ENCODE measurements at places on chromosomes 6 and 20.

GRCh38 chr6:106360989-106361430 lies 493 bp downstream of the CRYBG1 start:
- DNase-seq, result no peak

DNA sequence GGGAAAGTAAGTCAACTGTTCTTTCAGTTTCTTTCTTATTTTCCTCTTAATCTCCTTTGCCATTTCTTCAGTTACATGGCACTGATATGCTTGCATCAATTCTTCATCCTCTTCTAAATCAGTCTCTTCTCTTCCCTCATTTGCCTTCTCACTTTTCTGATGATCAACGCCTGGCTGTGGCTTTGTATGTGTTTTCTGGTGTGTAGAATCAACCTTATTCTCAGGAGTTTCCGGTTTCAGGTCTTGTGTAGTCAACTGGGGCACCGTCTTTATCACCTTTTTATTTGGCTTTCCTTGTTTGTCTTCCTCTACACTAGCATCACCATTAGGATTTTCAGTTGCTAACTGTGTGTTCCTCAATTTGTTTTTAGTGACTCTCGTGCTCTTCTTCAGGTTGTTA lies 31.6 kb downstream of the AHI1 start:
- no peak for DNase-seq

DNA sequence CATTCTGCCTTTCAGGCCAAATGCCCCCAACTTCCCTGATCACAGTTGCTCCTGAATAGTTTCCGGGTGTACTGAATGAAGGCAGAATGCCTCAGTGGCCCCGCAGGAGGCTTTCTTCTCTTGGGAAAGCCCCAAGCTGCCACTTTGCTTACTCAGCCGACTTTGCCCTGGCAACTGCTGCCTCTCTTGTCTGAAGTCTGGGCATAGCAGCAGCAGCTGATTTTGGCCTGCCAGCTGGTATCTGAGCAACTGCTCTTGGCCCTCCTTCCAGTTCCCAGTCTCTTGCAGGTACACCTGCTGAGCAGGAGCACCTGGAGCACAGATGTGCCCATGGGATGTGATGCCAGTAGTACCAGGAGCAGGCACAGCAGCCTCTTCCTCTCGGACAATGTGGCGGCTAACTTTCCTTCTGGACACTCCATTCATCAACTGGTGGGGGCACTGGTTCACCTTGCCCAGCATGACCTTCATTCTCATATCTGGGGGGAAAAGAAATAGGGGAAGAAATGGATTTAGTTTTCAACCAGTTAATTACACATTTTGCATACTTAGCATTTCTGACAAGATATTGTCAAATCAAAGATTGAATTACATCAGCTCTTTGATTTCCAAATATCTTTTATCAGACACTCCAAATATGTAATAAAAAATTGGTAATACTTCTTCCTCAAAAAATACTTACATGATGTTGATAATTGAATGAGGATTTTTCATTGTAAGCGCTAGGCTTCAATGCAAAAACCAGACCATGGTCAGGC lies 468.2 kb downstream of the PKHD1 start:
- DNase-seq, result no peak

DNA sequence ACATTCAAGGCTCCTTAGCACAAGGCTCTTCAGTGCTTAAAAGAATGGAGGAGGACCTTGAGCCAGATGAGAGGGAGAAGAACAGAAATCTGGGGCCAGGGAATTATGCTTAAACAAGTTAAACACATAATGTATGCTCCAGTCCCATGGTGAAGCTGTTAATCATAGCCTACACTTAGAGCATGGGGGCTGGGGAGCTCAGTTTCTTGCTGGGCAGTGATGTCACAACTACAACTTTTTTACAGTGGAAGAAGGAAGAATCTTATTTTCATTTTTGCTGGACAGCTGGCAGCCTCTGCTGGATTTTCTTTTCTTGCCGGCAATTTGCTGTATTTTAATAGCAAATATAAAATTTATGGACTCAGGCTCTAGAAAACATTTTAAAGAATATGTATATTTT lies 432.5 kb downstream of the CD109 start:
- DNase-seq, result no peak

- DNase-seq, result no peak
These were observed 36.9 kb upstream of the SYNCRIP start for GRCh38 chr6:85679445-85680123.

- DNase-seq, result no peak
These were observed 176.9 kb downstream of the FOXA2 start for GRCh38 chr20:22407237-22408193.

GRCh38 chr6:110681543-110682459 lies 133.5 kb downstream of the CDK19 start:
- no peak for DNase-seq

- DNase-seq, result no peak
These were observed 257.7 kb downstream of the CDKAL1 start for GRCh38 chr6:20791944-20792343.

DNA sequence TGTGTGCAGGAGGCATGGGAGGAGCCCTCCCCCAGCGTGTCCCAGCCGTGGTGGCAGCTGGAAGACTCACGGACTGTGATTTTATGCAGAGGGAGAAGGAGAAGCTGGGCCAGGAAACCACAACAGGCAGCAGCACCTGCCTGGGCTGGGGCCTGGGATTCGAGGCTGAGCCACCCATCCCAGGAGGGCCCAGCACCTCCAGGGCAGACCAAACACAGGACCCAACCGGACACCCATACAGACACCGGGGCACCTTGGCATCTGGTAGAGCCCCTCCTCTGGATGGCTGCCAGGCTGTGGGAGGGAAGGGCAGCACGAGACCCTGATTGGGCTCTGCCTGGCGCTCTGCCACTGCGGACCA lies 41.7 kb upstream of the CHRNA4 start:
- DNase-seq, result no peak

GRCh38 chr6:44230034-44230675 lies 6.8 kb downstream of the SLC29A1 start:
- DNase-seq, result no peak

GRCh38 chr6:3117912-3118352 lies 579 bp upstream of the BPHL start:
- DNase-seq, result no peak

DNA sequence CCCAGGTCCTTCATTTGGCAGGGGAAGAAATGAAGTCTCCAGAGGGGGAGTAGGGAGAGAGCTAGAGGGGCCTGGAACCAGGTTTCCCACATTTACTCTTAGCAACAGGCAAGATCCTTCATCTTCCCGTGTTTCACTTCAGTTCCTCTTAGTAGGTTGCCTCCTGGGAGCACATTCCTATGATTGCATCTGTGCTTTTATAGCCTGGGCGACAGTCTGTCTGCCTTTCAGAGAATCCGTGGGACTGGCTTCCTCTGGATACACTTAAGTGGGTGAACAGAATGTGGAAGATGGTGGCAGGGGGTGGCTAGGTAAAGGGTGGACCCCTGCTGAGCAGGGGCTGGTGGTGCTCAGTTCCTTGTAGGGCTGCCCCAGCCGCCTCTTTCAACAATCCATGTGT lies 33.4 kb downstream of the STK35 start:
- no peak for DNase-seq

GRCh38 chr6:3226042-3226441 lies 1.4 kb downstream of the TUBB2B start:
- no peak for DNase-seq

DNA sequence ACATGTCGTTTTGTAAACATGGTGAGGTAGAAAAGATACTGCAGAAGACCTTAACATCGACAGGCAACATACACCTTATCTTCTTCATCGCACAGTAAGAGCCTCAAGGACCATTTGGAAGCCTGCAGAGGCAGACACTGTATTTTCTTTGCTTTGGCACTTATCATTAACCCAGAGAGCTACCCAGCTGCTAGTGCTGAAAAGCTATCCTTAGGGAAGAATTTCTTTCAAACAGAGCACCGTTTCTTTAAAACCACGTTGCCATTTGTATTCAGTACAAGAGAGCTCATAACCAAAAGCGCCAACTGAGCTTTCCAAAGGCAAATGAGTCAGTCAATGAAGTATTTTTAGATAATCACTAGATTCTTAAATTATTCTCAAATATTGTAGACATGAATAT lies 306.6 kb downstream of the EPM2A start:
- DNase-seq, result no peak

DNA sequence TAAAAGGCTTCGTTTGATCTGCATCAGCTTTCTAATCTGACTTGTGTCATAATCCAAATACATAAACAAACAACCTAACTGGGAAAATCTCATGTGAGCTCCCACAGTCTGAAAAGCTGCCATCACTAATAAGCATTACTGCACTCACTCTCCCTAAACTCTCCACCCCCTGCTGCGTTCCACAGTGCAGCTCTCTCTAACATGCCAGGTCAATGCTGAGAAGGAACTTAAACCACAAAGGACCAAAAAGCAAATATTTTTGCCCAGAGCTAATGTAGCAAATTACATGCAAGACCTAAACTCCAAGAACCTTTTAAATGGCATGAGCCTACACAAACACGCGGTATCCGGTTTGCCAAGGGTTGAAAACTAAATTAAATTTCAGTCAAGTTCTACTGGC lies 542.3 kb upstream of the JARID2 start:
- no peak for DNase-seq

GRCh38 chr6:159042003-159042825 lies 2.6 kb downstream of the TAGAP start:
- DNase-seq, result peak; percentile 53

GRCh38 chr6:71678091-71678490 lies 208.3 kb upstream of the RIMS1 start:
- DNase-seq, result no peak

GRCh38 chr6:149074832-149075258 lies 242.7 kb upstream of the TAB2 start:
- no peak for DNase-seq

- DNase-seq, result no peak
These were observed 48.5 kb upstream of the EDN1 start for GRCh38 chr6:12241493-12242175.

- DNase-seq, result peak; percentile 98
These were observed at the start of gene SLC35B3 for GRCh38 chr6:8435093-8435844. Gene SLC35B3 (minus strand): TSS chr6:8435545.

- no peak for DNase-seq
These were observed 3.7 kb upstream of the SMAP1 start for GRCh38 chr6:70663881-70664466.

DNA sequence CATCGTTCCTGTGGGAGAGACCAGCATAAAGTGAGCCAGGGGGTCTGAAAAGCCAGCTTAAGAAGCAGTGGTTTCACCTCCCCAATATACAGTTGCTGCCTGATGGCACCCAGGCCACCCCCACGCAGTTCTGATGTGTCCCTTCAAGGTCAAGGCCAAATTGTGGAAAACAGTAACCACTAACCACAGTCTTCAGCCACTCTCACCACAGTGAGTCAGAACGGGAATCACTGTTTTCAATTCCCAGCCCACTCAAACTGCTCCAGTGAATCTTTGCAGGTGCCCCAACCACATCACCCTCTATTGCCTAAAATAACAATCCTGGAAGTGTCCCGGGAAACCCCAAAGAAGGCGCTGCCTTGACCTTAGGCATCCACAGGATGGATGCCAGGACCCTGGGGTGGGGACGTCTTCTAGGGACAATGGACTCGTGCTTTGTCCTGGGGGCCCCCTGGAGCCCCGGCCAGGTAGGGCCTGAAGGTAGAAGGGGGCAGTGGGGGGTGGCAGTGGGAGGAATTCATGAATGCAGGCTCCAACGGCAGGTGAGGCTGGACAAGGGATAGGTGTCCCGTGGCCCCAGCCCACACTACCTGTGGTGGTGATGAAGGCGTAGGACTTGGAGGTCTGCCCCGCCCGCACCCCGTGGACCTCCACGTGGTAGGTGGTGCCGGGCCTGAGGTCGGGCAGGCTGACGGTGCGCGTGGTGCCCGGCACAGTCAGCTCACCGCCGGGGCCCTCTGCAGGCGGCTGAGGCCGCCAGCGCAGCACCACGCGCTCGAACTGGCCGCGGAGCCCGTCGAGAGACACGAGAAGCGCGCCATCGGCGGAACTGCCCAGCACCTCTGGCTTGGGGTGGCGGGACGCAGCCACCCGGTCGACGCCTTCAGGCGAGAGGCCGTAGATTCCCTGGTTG lies 22.2 kb downstream of the TNXB start:
- DNase-seq, result no peak

- DNase-seq, result no peak
These were observed 7.9 kb downstream of the CCDC167 start for GRCh38 chr6:37491830-37492208.

GRCh38 chr6:160978141-160978901 lies 13.2 kb upstream of the MAP3K4 start:
- no peak for DNase-seq

- peak; percentile 23 for DNase-seq
These were observed 297.9 kb downstream of the UTRN start for GRCh38 chr6:144582939-144583613.

DNA sequence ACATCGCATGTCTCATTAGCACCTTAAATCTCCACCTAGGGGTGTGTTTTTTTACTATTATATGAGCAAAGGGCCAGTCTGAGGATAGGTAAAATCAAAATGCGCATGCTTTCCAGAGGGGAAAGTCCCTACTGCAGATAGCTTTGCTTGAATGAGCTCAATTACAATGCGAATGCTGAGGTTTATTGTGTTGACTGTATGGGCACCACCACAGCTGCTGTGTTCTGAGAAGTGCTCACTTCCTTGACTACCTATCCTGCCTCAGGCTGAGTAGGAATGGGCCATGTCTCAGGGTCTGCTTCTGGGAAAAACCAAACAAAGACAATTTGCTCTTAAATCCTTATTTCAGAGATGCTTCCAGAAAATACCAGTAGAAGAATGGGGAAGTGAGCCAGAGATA lies 36.6 kb downstream of the MOCS1 start:
- no peak for DNase-seq

- no peak for DNase-seq
These were observed 27.6 kb downstream of the NCOA5 start for GRCh38 chr20:46062151-46062550.

GRCh38 chr6:6861351-6861894 lies 246.3 kb upstream of the RREB1 start:
- no peak for DNase-seq

- DNase-seq, result no peak
These were observed 186.2 kb upstream of the TNFAIP3 start for GRCh38 chr6:137680705-137681346.

DNA sequence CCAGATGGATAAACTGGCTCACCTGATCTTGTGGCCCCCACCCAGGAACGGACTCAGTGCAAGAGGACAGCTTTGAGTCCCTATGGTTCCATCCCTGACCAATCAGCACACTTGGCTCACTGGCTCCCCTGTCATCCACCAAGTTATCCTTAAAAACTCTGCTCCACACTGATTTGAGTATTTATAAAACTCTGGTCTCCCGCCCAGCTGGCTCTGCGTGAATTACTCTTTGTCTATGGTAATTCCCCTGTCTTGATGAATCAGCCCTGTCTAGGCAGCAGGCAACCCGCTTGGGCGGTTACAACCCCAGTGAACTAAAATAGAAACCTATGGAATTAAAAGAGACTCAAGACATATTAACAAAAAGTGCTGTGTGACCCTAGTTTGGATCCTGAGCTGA lies 38.1 kb upstream of the CD83 start:
- DNase-seq, result no peak
